Cardiac fibroblast (primary cell): ENCODE measurements at places on chromosomes 5 and 9.

GRCh38 chr9:136051453-136051836 is 43.6 kb downstream of the NACC2 start:
- DNase-seq = no peak

DNA sequence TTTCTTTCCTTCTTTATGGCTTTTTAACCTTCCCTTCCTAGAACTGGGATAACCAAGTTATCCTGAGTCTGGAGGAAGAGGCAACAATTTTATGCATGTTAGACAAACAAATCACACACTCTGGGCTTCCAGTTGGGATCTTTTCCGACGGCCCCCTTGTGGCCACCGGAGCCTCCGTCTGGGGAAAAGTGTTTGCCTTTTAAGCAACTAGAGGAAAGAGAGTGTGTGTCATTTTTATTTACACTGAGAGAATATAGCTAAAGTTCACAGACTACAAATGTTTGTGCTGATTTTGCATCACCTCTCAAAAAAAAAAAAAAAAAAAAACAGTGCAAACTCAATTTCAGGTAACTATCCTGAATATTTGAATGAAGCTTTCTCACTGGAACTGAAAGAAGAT is 126.2 kb downstream of the SEMA6A start:
- DNase-seq = no peak

GRCh38 chr9:90300611-90301276 is 341.9 kb downstream of the DIRAS2 start:
- no peak for DNase-seq

- peak; percentile 39 for DNase-seq
These were observed 27.2 kb downstream of the ATP6V0E1 start for GRCh38 chr5:173010547-173011464.

DNA sequence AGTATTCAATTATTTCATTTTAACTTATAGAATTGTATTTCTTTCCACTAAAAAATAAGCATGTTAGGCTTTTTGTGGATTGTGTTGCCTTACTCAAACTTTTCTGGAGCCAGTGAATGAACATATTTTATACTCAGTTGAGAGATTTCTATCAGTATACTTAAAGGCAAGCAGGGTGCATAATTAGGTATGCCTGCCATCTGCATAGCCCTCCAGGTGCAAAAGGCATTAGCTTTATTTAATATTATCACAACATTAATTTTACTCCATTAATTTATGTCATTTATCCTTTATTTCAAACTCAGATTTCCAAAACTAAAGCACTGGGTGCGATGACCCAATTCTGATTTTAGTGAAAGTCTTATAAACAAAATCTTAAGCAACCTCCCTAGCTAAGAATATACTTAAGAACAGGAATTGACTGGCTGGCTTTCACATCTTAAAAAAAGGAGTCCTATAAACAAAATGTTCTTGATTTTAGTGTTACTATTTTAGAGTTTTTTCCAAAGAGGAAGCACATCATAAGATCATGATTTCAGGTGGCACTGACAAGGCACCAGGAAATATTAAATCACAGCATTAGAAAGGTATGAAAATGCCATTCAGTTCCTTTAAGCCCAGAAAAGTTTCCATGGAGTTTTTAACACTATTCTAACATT is 178.4 kb downstream of the MPDZ start:
- DNase-seq = no peak

DNA sequence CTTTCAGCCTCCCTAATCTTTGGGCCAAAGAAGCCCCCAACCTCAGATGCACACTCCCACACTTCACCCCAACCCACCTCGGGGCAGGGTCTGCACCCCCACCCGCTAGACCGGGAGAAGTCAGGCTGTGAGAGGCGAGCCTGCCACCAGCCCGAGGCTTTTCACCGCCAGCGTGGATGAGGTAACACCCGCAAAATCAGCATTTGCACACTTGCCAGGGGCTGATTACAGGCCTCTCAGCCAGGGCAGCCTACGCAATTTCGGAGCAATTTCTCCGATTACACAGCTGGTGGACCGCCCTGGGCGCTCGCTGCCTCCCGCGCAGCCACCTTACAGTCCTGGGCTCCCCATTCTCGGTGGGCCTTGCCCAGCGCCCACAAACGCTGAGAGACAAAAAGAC is 68.5 kb downstream of the FOXD1 start:
- DNase-seq = no peak

GRCh38 chr5:149937610-149938009 is 7.0 kb downstream of the PDE6A start:
- DNase-seq = peak; percentile 42
